Heart right ventricle (tissue), 16 donors: ENCODE measurements at places on chromosomes 1 and 21. TPM values are rescaled to one million over a fixed set of nuclear protein-coding genes. Genes with fewer than 3 reads are reported as not detected.

DNA sequence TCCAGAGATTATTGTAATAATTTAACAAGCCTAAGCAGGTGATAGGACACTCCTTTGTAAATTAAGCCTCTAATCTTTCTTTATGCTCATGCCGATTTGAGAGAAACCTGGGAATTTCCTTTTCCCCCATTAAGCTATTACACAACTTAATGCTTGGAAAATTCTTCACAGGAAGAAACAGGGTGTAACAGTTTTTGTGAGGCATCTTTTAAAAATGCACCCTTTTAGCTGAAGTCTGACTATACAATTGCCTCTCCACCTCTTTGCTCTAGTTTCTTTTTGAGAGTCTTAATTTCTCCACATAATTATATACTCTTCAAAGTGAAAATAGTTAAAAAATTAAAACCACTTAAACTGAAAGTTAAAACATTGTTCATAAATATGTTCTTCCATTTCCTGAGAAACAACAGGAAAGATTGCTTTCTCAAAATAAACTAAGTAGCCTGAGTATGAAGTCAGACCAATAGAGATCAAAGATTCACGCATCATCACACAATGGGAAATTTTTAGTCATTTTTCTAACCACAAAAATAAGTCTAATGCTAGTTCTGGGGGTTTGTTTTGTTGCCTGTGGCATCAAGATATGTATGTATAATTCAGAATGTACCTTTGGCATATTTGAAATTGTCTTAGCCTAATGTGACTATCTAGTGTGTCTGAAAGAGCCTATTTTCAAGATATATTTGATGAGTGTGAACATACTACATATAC lies 34.7 kb downstream of the LRRC8D start:
- no peak for DNase-seq

NEK2 gene
- polyA plus RNA-seq: not detected

DNA sequence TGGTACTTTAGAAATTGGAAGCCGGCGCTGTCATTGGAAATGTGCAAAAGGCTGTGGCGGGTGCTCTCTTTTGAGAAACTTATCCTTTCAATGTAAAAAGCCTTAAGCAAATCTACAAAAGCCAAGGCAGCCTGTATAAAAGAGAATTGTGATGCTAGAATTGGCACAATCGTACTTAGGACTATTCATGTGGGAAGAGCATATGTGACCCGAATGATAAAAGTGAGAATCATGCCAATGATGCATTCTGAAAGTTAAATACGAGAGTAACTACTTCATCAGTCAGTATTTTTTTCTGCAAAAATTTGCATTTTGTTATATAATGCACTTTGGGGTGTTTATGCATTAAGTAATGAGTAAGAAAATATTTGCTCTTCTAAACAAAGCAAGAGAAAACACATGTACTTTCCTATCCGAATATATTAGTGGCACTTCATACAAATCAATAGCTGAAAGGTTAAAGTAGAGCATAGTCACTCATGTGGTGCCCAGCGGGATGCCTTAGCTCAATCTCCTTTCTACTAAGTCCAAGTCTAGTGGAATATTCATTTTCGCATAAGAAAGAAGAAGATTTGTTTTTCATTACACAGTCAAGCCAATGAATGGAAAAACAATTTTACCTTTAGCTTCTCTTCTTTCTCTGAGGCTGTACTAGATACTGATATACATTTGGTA lies 1256.6 kb upstream of the B3GALT2 start:
- no peak for DNase-seq

GRCh38 chr1:201740086-201740541 lies 88.8 kb upstream of the IPO9 start:
- no peak for DNase-seq

AUNIP gene
- 0.04 TPM for polyA plus RNA-seq

STYXL2 gene
- polyA plus RNA-seq: 32.4 TPM

DNA sequence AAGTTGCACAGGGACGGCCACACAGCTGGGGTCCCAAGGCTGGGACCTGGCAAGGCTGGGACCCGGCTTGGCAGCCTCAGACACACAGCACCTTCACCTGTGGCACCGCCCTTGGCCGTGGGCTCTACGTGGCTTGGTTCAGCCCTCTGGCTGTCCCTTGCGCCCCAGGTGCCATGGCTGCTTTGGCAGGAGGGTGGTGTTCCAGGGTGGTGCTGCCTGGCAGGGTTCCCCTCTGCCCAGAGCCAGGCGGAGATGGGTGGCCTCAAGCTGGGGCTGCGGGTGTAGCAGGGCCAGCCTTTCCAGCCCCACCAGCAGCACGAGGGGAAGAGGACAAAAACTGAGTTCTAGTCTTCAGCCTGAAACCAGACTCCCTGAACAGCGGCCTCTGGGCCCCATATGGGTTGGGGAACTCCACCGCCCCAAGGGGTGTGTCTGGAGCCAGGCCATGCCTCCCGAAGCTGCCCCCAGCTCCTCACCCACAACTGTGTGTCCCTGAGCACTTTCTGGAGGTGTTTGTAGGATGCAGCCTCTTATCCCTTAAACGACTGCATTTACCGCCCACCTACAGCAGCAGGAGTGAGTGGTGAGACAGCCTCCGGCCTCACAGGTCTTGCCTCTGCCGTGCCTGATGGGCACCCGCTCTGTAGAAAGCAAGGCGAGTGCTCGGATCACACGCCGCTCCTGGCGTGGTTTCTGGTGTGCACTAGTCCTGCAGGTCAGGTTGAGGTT lies 92.3 kb downstream of the PDE9A start:
- no peak for DNase-seq

DNA sequence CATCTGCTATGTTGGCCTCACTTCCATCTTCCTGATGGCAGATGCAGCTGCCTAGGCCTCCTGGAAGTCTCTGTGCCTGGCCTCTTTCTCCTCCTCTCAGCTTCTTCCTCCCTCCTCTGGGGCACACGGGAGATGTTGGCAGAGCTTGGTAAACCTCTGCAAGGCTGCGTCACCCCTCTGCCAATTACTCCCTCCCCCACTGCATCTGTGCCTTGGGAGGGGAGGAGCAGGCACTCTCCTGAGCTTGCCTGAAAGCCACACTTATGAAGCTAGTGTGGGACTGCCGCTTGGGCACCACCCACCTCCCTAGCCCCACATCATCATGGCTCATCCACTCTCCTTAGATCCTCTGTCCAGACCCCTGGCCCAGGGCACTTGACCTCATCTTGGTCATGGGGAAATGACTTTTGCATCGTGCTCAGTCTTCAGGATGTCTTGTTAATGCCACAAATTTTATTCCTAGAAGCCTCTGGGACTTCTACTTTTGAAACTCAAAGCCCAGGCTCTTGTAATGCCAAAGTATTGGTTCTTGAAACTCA lies 7.3 kb upstream of the TMEM51 start:
- DNase-seq: no peak

GRCh38 chr1:186722711-186723309 lies 42.6 kb upstream of the PTGS2 start:
- peak; percentile 14 for DNase-seq
